ENCODE measurements at places on chromosomes 13 and 19.

DNA sequence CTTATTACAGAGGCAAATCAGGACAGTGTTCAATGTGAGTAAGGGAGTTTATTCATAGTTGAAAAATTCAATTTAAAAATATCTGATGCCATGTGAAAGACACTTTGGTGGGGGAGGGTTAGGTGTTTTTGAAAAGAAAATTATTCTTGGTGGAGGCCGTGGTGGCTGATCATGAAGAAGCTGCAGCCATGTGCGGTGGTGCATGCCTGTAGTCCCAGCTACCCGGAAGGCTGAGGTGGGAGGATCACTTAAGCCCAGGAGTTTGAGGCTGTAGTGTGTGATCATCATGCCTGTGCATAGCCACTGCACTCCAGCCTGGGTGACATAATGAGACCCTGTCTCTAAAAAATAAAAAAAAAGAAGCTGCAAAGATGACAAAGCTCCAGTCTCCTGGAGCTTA is 28.6 kb downstream of the WDFY2 start:
- no peak for DNase-seq

GRCh38 chr19:6753178-6754031 is 13.8 kb downstream of the SH2D3A start:
- peak; percentile 77 for DNase-seq

GRCh38 chr19:51098365-51099046 is 9.7 kb downstream of the CTU1 start:
- DNase-seq, result no peak

DNA sequence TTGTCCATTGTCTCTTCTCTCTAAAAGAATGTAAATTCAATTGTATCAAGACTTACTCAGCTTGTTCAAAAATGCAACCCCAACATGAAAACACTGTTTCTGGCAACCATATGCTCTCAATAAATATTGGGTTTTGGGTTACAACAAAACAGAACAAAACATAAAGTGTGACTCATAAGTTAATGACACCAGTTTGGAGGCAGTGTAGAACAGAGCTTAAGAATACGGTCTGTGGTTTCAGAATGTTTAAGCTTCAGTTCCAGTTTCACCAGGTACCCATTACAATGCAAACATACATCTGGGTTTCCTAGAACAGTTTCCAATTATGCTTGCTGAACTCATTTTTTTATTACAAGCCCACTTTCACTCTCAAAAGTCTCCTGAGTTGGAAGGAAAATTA is 285.8 kb upstream of the PCDH9 start:
- DNase-seq, result no peak

- DNase-seq, result peak; percentile 58
Observed at GRCh38 chr13:59997976-59998375, 165.8 kb downstream of the DIAPH3 start.

GRCh38 chr19:8251025-8251472 is 41.9 kb downstream of the CERS4 start:
- DNase-seq, result no peak

DNA sequence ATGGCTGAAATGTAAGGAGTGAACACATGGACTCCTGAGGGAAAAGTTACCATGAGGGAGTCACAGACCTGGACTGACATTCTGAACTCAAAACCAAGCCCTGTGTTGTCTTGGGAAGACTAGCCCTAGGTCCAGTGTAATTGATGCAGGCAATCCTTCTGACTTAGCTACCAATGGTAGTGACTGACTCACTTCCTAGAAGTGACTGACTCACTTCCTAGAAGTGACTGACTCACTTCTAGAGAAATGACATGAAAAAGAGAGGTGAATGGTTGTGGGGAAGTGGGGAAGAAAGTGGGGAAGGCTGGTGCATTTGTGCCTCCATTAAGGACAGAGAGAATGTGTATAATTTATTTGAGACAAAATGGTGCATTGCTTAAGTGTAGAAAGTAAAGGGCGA is 49.9 kb downstream of the EDNRB start:
- DNase-seq, result no peak

DNA sequence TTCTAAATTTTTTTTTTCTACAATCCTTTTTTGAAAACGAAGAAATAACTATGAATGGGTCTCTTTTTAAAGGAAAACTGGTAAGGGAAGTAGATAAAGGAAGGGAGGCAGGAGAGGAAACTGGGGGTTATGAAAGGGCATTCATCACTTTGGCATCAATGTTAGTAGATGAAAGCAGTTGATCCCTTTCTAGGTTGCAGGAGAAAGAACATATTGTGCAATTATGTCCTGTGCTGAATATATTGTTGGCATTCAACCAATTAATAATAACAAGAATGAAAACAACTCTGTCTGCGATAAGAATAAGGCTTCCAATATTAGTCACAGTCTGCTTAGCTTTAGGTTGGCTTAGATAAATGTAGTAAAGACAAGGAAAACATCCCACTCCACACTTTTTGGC is 796.8 kb upstream of the KLHL1 start:
- DNase-seq, result no peak

DNA sequence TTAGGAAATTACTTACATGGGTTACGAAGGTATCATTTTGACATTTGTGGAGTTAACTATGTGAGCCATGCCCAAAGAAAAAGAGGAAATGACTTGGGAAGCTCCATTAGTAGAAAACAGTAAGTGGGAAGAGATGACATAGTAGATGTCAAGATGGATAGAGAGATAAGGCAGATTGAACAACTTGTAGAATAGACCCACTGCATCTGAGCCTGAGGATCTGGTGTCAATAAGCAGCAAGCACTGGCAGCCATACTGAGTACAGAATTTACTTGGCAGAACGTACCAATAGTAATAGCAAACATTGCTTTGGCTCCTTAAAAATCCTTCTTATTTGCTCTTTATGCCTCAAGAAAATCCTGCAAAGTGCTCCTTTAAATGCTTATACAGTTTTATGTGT is 203.8 kb downstream of the GPC6 start:
- no peak for DNase-seq

- DNase-seq, result peak; percentile 47
Observed at GRCh38 chr13:110393761-110394160, 86.7 kb downstream of the COL4A2 start.

- DNase-seq, result no peak
Observed at GRCh38 chr19:11261431-11261970, 823 bp downstream of the DOCK6 start.

- no peak for DNase-seq
Observed at GRCh38 chr13:26538363-26539317, 18.8 kb upstream of the WASF3 start.

DNA sequence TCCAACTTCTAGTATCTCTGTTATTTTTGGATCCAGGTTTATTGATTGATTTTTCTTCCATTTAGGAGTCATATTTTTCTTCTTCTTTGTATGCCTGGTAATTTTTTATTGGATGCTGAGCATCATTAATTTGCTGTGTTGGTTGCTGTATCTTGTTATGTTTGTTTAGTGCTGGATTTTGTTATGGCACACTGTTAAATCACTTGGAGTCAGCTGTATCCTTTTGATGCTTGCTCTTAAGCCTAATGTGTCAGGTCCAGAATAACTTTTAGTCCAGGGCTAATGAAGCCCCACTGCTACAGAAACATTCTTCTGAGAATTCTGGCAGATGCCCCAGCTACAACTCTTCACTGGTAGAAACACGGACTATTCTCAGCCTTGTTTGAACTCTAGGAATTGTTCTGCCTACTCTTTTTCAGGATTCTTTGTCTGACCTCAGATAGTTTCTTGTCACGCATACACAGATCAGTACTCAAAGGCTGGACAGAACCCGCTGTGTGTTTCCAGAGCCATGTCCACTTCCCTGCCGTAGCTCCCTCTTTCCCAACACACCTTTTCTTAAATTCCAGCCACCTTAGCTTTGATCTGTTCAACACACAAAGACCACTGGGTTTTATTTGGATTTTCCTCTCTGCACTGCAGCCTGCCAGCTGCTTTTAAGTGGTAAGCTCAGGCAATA is 137.1 kb upstream of the WASF3 start:
- peak; percentile 28 for DNase-seq

DNA sequence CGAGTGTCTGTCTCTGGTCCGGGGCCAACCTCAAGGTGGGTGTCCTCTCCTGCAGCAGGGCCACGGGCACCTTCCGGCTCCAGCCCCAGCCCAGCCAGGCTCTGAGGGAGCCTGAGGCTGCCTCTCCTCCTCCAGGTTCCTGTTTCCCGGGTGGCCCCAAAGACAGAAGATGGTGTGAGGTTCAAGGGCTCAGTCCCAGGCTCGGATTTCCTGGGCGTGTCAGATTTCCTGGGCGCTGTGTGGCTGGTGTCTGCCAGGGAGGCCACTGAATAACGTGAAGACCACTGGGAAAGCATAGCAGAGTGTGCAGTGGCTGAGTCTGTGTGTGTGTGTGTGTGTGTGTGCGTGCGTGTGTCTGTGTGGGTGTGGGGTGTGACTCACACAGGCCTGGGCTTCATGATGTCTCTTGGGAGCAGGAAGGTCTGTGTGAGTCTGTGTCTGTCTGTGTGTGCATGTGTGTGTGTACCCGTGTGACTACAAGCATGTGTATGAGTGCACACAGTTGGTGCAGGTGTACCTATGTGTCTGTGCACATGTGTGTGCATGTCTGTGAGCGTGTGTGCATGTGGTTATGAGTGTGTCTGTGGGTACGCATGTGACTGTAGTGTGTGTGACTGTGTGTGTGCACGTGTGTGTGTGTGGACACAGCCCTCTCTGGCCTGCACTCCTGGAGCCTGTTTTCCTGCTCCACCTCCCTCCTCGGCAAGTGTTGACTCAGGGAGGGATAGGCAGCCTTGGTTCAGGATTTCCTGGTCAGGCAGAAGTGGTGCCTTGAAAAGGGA is 28.3 kb downstream of the CEBPA start:
- DNase-seq, result peak; percentile 80

- no peak for DNase-seq
Observed at GRCh38 chr13:110915874-110916206, 971 bp upstream of the ANKRD10 start.

GRCh38 chr13:93224535-93224934 is 2.1 kb upstream of the GPC6 start:
- peak; percentile 90 for DNase-seq

GRCh38 chr13:53241891-53242348 is 213.3 kb downstream of the OLFM4 start:
- DNase-seq, result no peak

GRCh38 chr13:68535329-68535728 is 1305.2 kb upstream of the PCDH9 start:
- DNase-seq, result no peak

GRCh38 chr13:46179491-46179908 is 2.5 kb downstream of the LCP1 start:
- DNase-seq, result no peak

GRCh38 chr13:72842991-72843390 is 61.1 kb downstream of the PIBF1 start:
- DNase-seq, result no peak

DNA sequence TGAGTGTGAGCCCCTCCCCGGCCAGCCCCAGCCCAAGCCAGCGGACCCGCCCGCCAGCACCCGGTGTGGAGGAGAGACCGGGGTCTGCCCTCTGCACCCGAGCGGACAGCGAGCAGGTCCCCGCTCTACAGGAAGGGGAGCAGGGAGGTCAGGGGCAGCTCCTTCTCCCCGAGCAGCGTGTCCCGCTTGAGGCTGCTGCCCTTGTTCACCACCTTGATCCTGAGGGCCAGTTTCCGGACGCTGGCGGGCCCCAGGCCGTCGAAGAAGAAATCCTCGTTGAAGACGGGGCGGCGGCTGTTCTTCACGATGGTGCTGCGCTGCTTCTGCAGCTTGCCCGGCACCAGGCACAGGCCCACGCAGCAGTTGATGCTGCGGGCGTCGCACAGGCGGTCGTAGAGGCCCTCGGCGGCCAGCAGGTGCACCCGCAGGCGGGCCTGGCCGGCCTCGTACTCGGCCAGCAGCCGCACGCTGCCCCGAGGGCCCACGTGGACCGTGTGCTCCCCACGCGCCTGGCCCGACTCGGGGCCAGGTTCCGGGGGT is 1.9 kb downstream of the C2CD4C start:
- DNase-seq, result no peak

GRCh38 chr13:76226941-76227340 is 590.8 kb downstream of the LMO7 start:
- no peak for DNase-seq

DNA sequence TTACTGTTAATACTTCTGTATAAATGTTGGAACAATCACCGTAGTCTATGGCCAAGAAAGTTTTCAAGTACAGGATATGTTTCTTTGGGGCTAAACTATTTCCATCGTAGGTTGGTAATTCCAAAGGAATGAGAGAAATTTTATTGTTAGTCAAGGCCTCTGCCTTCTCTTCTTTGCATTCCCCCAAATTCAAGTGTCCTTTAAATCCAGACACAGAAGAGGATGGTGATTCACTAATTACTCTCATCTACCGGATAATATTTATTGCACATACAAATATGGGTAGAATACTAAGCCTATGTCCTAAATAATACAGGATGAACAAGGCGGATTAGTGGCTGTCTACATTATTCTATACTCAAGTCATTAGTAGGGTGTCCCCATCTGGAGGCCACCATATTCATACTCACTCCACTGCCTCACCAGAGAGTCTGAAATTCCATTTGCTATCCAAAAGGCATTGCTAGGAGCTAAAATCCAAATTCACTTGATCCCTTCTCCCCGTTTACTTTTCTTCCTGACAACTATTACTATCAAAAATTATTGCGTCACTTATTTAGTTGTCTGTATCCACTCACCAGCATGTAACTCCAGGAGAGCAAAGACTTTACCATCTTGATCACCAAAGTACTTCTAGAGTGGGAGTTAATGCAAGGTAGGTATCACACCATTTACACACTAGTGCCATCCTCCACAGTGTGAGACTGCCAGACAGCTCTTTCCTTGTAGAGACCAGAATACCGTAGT is 82.4 kb upstream of the SGCG start:
- peak; percentile 1 for DNase-seq

- no peak for DNase-seq
Observed at GRCh38 chr19:11506101-11506555, 489 bp upstream of the ZNF653 start.

DNA sequence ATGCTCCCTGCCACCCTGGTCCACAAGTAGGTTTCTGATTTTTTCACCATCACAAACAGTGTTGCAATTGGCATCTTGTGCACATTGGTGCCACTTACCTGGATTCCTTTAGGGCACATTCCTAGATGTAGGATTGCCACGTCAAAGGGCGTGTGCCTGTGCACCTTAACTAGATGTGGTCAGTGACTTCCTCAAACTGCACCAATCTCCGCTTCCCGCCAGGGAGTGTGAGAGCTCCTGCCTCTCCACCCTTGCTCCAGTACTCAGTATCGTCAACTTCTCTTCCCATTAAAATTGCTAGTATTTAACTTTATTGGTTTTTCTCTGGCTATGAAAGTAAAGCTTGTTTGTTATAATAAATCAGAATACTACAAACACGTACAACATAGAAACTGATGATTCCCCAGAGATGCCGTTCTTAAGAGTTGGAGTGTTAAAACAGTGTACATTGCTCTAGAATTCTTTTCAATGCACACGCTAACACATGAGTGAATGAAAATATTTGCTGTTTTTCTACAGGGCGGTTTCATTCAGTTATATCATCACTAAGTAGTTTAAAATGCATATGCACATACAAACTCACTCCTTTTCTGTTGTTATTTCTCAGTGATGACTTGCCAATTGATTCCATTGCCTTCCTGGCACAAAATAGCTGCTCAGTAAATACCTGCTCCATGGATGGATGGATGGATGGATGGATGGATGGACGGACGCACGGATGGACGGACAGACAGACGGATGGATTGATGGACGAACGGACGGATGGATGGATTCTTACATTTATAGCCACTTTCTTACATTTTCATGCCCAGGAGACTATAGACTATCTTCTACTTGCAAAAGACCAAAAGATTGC is 23.4 kb downstream of the CCNE1 start:
- DNase-seq, result no peak

Measured in EH (cell line).